ENCODE measurements at places on chromosomes 5 and 9.

DNA sequence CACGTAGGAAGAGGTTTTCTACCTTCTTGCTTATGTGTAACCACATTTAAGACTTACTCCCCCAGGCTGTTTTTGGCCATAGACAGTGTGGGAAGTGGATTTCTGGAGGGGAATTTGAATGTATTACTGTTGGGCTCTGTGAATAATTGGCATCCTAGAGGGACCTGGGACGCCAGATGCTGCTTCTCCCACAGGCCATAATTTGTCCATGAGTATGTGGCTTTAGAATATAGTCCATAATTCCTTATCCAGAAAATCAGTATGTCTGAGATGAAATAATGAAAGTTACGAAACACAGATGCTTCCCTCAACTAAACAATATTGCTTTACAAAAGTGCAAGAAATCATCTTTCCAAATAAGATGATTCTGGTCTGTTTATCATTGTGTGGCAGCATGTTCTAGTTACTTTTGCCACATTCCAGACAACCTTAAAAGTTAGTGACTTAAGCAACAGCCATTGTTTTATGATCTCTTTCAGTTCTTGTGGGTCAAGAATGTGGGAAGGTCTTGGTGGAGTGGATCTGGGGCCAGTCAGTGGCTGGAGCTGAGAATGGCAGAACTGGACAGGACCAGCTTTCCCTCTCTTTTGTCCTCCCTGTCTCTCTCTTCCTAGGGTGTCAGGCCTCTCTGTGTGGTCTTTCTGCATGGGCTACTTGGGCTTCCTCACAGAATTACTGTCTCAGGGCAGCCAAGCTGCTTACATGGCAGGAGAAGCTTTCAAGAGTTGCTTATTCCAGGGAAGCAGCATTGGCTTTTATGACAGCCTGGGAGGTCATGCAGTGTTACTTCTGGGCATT is 79.4 kb downstream of the FBXL7 start:
- no peak for DNase-seq

GRCh38 chr9:6870650-6871477 is 113.1 kb downstream of the KDM4C start:
- no peak for DNase-seq

DNA sequence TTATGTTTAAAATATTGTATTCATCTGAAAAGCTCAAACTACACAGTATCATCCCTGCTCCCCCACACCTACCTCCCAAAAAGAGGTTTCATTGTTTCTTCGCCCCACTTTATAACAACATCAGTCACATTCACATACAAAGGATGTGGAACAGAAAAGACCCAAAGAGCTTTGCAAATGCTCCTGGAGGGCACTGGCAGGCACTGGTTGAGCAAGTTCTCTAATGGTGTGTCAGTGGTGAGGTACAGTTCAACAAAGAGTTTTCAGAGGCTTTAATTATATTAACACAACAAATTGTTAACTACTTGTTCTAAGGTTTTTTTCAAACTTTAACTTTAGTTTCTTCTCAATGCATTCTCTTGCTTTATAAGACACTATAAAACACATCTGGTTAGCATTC is 54.1 kb upstream of the ECM2 start:
- no peak for DNase-seq

GRCh38 chr9:1331546-1332038 is 281.4 kb downstream of the DMRT2 start:
- no peak for DNase-seq

GRCh38 chr5:167168971-167169370 is 1122.5 kb upstream of the WWC1 start:
- DNase-seq: no peak

DNA sequence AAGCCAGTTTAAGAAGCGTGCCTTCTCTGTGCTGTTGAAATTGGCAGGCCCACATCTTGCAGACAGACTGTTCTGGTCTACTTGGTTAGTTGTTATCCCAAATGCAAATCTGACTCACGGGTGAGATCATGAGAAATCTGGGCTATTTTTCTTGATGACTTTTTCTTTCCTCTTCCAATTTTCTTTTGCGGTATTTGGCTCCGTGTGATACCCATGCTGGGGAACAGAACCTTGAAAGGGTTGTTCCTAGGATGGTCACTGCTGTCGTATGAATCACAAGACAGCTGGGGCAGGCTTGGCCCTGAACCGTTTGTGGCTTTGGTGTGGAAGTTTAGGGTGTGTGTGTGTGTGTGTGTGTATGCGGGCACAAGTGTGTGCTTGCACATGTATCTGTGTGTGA is 24.6 kb downstream of the PDZD2 start:
- DNase-seq: no peak

DNA sequence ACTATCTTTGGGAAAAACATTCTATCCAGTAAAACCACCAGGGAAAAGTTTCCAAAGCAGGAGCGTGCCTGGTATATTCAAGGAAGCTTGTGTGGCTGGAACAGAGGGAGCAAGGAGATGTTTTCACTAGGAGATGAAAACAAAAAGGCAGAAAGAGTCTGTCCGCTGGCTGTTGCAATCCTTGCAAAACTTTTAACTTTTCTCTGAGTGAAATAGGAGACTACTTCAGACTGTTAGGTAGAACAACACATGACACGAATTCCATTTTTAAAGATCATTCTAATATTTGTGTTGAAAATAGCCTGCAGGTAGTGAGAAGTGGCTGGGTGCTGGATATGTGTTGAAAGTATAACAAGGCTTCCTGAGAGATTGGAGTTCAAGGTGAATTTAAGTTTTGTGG is 69.5 kb downstream of the PRR16 start:
- DNase-seq: no peak

GRCh38 chr9:126009047-126009446 is 261.9 kb downstream of the PBX3 start:
- no peak for DNase-seq

DNA sequence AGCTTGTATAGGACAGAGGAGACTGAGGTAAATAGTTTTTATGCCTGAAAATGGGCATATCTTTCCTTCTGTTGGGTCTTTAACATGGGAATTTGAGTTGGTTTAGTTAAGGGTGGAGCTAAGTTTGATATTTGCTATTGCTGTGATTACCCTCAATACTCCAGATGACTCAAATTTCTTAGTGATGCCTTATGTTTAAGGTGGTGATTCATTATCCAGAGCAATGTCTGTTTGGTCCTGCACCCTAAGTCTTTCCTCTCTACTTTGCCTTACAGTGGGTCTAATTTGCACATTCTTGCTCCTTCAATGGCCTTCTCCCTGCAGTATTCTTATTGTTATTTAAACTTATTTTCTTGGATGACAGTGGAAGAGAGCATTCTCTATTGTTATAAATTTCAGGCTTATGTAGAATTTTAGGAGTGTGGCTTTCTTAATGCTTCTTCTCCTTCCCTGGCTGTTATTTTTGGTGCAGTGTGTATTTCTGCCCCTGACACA is 312.9 kb upstream of the RPS23 start:
- DNase-seq: no peak

DNA sequence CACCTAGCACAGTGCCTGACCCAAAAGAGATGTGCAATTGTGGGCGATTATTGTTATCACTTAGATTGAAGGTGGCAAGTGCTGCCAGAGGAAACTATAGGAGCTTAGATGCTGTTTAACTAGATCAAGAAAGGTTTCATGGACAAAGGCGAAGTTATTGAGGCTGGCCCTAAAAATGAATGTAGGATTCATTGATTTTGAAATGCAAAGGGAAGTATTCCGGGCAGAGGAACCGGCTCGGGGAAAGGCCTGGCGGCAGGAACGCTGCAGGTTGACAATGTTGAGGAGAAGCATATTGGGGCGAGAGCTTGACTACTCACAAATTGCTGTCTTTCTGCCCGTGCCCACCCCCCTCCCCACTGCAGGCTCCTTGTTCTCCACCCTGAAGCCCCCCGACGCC is 37.4 kb upstream of the TTC1 start:
- no peak for DNase-seq

DNA sequence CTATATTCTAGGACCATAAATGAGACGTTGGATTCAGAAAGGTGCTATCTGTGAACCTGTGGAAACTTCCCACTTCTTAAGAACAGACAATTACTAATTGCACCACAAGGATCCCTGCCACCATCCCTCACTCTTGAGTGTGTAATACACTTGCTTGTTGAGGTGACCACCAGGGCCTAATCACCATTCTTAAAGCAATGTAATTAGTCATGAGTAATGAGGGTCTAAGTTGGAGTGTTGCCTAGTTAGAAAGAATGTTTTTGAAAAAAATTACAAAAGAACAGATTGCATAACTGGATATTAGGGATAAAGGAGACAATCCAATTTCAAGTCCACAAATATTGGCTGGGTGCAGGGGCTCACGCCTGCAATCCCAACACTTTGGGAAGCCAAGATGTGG is 56.9 kb upstream of the TRIO start:
- peak; percentile 30 for DNase-seq

- DNase-seq: no peak
These were observed 6.0 kb downstream of the KIF24 start for GRCh38 chr9:34322899-34323591.

- DNase-seq: no peak
These were observed 198.0 kb downstream of the GNA14 start for GRCh38 chr9:77450085-77450475.

DNA sequence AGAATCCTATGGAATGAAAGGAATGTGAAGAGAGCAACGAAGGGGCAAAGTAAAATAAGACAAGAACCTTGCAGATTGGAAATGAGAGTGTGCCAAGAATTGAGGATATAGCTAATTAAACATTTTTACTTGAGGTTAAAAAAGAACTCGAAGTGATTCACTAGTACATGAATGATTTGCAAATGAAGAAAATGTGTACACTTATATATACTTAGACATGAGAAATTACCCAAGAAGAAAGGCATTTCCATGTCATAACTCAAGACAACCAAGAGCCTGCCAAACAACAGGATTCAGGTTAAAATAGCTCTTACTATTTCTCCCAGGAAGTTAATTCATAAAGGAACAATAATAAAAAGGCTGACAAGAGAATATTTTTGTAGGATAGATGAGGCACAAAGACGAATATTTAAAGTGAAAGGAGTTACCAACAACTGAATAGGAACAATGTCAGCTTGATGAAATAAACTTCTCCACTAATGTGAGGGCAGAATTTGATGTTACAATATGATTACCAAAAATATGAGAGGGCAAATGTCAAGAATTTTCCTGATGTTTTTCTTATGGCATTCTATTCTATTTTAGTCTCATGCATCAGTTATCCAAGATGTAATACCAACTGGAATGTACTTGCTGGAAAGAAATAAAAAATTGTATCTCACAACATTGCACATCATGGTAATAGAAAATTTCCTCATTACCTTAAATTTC is 18.9 kb upstream of the NPR3 start:
- peak; percentile 66 for DNase-seq

- no peak for DNase-seq
These were observed 162.7 kb upstream of the IRX2 start for GRCh38 chr5:2914022-2914661.

- no peak for DNase-seq
These were observed 17.4 kb upstream of the CEP120 start for GRCh38 chr5:123440456-123441181.

DNA sequence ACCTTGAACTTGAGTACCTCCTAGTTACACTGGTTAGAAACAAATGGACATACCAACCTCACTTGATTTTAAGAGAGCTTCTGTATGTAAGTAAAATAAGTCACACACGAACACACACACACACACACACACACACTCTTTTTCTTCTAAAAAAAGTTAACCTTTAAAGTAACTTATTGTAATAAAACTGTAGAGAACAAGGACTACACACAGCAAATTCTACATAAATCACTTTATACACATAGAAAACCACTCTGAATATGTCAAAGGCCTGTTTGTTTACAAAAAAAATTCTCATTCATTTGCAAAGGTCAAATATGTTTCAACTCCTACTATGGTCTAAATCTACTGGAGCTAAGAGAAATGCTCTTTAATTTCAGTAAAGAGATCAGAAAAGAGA is 29.1 kb downstream of the GIN1 start:
- no peak for DNase-seq

GRCh38 chr5:60673334-60673733 is 26.6 kb downstream of the DEPDC1B start:
- DNase-seq: no peak

DNA sequence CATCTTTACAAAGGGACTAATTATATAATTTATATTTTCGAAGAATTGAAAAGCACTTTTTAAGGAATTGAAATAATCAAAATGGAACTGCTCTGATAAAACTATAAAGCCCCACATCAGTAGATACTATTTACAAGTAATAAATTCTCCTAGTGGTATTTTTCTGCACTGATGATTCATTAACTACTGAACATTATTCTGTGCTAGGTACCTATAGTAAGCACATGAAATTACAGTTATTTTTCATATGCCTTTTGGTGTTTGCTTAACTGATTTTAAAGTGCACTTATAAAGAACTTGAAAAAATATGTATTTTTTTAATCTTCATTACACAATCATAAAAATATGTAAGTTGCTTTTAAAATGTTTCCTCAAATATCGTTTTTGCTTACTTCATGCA is 123.0 kb downstream of the MAN2A1 start:
- DNase-seq: no peak

DNA sequence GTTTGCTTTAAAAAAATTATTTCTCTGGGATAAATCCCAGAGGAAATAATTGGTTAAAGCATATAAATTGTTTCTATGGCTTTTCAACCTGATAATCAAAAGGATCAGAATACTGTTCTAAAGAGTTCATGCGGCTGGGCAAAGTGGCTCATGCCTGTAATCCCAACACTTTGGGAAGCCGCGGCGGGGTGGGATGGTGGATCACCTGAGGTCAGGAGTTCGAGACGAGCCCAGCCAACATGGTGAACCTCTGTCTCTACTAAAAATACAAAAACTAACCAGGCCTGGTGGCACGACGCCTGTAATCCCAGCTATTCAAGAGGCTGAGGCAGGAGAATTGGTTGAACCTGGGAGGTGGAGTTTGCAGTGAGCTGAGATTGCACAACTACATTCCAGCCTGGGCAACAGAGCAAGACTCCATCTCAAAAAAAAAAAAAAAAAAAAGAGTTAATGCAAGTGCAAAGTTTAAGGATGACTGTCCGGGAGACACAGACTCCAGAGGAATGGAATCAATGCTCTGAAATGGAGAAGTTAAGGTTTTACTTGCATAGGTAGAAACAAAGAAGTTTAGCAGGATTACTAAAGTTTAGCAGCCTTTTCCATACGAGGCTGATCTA is 16.6 kb upstream of the GRHPR start:
- DNase-seq: no peak

DNA sequence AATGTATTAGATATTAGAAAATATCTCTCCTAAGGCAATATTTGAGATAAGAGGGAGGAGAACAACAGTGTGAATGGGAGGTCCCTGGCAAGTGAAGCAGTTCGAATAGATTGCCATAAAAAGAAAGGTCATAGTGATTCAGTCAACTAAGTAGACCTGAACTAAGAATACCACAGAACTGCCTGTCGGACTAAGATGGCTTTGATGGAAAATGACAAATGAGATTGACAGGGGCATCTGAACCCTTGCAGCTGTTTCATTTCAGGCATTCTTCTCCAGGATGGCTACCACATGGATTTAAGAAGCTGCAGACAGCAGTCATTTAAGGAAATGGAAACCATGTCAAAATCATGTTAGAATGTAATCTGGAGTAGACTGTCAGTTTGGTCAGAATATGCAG is 308.4 kb upstream of the MEF2C start:
- DNase-seq: no peak

DNA sequence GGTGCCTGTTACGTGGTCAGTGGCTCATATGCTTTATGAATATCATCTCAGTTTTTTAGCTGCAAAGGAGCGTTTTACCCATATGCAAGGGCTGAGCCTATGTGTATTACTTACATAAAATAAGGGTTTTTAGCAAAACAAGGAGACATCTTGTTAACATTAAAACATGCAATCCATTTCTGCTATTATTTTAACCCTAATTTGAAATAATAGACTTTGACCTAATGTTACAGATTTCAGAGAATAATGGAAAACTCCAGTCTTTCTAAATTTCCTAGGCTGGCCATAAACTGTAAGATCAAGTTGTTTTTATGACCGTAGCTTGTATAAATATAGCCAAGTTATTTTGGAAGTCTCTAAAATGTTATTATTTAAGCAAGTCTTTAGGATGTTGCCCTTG is 121.1 kb upstream of the SEMA6A start:
- no peak for DNase-seq

Measured in retinal pigment epithelial cell (primary cell).